ENCODE measurements at places on chromosomes 7 and 10.

GRCh38 chr7:47600199-47601118 is 18.5 kb upstream of the TNS3 start:
- DNase-seq: no peak

DNA sequence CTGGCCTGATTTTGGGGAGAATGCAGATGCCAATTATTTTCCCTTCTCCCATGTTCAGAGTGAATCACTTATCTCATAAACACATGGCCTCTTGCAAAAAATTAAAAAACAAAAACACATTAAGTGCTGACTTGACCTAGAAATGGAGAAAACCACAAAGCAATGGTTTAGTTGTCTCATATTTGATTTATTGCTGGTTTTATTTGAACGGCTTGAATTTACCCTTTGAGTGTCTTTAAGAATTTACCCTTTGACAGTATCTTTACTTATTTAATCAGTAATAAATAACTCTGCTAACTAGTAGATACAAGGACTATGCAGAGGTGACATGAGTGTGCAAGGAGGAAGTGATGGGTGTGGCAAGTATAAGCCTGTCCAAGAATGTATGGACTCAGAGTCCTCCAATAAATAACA is 68.1 kb upstream of the GSDME start:
- DNase-seq: no peak

- no peak for DNase-seq
Measured at GRCh38 chr7:116197360-116197759, 13.0 kb upstream of the TES start.

DNA sequence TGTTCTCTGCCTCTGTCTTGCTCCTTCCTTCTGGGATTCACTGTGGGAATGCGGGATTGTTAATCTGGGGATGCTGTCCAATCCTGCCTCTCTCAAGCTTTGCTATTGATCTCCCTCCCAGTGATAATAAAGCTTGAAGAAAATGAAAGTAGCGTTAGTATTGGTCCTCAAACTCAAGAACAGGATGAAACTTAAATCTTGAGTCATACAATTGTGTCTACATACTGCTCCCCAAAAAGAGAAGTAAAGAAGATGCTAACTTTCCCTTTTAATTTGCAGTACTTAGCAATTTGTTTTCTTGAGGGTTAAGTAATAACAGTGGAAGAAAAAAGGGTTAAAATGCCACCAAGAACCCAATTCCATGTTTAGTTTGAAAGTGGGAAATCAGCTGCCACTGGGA is 13.6 kb downstream of the CFTR start:
- DNase-seq: no peak

GRCh38 chr10:29806350-29806788 is 171.6 kb upstream of the SVIL start:
- no peak for DNase-seq

DNA sequence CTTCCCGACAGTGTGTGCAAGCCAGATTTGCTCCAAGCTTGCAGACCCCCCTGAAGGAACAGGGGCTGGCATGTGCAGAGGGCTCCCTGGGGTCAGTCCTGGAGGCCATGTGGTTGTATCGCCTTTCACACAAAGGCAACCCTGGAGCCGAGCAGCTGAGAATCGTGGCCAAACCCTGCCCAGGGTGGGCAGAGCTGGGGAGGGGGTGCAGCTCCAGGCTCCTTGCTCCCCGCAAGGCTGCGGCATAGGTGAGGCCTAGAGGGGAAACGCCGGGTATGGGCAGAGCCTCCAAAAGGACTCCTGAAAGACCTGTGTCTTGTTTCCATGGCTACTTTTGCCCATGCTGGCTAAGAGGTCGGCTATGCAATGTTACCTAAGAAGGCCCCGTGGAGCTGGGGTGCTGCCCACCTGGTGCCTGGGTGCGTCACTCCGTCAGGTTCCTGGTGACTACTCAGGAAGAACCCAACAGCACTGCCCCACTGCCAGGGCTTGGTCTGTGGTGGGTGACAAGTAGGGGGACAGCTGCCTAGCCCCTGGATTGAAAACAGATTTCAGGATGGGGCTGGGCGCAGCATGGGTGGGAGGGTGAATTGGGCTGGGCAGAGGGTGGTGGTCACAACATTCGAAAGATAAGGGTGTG is 171.0 kb upstream of the SHH start:
- DNase-seq: no peak

DNA sequence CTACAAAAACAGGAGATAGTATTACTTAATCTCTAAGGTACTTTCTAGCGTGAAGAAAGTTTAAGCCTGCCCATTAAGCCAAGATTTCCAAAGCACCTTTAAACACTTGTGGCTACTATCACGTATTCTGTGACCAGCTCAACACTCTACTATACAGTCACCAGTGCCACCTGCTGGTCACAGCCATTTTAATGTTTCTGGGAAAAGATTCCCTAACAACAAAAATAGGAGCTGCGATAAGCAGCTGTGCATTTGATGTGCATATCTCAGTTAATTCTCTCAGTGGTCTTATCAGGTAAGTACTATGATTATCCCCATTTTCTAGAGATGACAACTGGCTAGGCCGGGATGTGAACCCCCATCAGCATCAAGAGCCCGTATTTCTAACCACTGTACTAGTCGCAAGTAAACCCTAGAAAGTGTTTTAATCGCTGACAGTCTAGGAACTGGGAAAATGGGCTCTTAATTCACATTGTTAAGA is 860 bp downstream of the SEC31B start:
- DNase-seq: peak; percentile 65

- no peak for DNase-seq
Measured at GRCh38 chr10:119360181-119360921, 153.0 kb downstream of the GRK5 start.

GRCh38 chr10:70781461-70782051 is 3.6 kb downstream of the TBATA start:
- DNase-seq: no peak

- DNase-seq: no peak
Measured at GRCh38 chr10:93742633-93743349, 14.9 kb upstream of the LGI1 start.

DNA sequence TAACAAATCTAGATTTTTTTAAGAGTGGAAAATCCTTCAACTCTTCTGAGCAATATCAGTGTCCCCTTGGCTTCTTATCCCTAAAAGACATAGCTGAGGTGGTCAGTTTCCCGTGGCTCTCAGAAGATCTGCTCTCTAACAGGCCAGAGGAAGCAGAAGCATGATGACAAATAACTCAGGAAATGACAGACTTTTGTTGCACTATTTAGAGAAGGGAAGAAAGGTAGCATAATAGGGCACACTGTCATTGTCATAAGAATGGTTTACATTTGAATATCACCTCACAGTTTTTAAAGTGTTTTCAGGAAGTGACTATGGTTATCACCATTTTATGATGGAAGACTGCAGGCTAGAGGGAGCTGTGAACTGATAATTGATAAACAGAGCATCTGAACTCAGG is 33.6 kb upstream of the RAPGEF5 start:
- no peak for DNase-seq

DNA sequence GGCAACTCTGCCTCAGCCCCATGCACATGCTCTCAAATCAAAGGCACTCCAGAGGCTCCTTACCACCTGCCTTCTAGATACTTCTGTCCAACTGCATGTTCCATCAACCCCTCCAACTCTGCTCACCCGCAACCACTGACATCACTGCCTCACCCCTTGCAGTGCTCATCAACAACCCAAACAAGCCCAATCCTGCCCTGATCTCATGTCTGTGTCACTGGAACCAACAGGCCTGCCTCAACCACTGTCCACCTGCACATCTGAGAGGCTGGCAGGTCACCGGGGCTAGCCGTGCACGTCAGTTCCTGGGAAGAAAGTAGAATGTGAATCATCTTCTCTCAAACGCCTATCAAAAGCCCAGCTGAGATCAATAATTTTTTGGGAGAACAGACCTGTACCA is 33.3 kb downstream of the CTBP2 start:
- DNase-seq: no peak

DNA sequence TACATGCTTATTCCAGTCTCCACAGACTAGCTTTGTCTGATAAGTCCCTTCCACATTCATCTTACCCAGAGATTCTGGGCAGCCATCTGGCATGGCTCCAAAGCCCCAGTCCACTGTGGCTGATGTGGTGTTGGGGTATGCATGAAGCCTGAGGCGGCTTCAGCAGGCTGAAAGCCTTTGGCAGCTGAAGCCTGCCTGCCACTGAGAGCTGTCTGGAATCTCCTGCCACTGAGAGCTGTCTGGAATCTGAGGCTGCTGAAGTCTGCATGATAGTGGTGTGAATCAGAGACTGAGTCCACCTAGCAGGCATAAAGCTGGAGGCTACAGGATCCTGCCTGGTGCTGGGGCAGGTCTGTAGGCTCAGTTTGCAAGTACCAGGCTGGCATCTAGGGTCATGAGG is 87.1 kb downstream of the DYNC1I1 start:
- DNase-seq: no peak

GRCh38 chr10:100551196-100551595 is 15.5 kb downstream of the HIF1AN start:
- DNase-seq: no peak

DNA sequence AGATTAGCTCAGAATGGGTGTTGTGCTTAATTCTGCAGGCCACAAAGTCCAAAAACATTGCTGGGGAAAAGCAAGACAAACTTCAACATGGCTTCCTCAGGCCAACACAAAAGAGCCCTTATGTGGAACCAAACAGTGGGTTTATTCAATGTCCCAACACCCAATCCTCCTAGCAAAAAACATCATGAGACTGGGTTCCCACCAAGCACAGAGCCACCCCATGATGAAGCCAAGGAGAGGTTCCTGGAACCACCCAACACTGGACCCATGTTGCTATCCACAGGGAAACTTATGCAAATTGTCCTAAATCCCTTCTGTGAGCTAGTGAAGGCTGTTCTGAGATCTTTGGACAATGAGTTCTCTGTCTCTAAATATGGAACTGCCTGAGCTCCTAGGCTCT is 24.0 kb downstream of the SLC25A13 start:
- DNase-seq: no peak

DNA sequence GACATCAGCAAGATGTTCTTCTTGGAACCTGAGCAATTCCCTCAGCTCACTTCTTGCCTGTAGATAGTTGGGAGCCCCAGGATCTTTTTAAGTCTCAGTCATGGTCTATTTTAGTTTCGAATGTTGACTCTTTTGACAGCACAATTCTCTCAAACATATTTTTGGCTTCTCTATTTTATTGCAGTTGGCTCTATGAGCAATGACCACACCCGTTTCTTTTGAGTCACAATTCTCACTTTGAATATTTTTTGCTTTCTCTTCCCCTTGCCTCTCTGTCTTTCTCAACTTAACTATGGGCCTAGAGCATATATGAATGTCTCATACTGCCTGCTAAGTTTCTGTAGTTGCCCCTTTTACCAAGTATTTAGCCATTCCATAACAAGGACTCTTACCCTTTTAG is 222.8 kb downstream of the PTN start:
- DNase-seq: no peak

DNA sequence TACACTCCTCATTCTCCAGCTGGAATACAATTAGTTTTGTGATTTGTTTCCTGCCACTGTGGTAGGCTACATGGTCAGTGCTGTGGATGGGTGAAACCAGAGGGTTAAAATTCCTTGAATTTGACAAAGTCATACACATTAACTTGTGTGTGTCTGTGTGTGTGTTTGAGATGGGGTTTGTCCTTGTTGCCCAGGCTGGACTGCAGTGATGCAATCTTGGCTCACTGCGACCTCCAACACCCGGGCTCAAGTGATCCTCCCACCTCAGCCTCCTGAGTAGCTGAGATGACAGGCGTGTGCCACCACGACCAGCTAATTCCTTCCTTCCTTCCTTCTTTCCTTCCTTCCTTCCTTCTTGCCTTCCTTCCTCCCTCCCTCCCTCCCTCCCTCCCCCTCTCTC is 24.8 kb upstream of the GIMAP8 start:
- no peak for DNase-seq

DNA sequence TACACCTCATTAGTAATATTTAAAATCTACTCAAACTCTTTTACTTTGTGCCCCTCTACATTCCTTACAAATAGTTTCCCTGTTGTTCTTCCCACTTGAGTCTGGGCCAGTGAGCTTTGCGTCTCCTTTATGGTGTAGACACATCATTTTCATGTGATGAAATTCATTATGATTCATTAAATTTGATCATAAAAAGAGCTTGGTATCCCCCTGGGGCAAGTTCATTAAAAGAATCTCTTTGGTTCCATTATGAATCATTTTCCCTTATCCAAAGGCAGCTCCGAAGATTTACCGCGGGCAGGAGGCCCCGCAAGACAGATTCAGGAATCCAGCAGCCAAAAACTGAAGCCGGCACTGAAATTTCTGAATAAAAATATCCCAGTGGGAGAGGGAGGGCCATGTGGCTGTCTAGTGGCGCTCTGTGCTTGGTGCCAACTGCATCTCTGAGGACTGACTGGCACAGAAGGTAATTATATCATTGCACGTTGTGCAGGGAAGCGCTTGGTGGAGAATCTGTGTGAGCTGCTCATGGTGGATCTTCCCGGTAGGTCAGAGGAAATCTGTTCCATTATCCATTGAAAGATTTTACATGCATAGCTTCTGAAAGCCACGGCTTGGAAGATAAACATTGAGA is 151.4 kb upstream of the PITRM1 start:
- no peak for DNase-seq

GRCh38 chr7:42025635-42026375 is 211.2 kb downstream of the GLI3 start:
- no peak for DNase-seq

- peak; percentile 61 for DNase-seq
Measured at GRCh38 chr7:150962553-150963399, 15.3 kb downstream of the KCNH2 start.

DNA sequence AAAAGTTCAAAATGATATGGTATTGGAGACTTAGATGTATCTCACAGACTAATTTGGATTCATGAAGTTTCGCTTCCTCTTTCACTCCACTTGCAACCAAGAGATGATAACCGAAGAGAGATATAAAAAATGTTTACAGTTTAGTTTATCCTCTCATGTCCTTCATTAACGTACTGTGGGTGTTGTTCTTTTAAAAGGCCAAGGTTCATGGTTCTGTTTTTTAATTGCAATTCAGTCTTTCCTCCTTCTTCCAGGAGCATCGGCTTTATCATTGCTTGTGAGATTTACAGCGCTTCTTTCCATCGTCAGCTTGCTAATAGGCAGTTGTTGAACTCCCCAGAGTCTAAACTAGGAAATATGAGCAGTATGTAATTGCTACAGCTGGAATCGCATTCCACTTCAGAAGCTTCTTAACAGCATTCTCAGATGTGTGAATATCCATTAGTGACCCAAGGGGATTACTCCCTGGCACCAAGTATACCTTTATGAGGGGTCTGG is 75.9 kb upstream of the HGF start:
- DNase-seq: no peak

- DNase-seq: peak; percentile 41
Measured at GRCh38 chr7:107463139-107464078, 6.4 kb upstream of the GPR22 start.

GRCh38 chr10:86355571-86356038 is 11.0 kb downstream of the GRID1 start:
- DNase-seq: no peak
